ENCODE measurements at places on chromosomes 1 and 21.
A peak's percentile ranks its signal among the peaks of the same experiment; 100 is the strongest.

DNA sequence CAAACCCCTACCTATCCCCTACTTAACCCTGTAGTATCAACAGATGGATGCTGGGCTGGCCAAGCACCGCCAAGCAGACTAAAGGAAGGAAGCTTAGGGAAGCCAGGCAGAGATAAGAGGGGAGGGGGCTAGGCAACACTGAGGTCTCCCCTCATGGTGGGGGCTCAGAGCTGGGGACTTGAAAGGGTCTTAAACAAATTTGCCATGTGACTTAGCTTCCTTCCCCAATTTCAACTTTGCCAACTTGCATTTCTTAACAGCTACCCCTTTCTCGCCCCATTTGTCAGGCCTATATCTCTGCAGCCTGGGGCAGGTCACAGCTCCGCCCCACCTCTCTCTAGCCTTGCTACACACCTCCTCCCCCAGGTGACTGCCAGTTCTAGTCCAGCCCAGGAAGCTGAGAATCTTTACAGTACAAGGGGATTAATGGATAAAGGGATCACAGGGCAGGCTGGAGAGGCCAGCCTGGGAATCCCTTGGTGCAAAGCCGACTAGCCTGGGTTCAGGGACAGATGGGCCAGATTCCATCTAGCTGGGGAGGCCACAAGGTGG, 3.4 kb downstream of the KIF21B start:
- DNase-seq: no peak

- no peak for DNase-seq
Observed at GRCh38 chr1:160123726-160124125, 8.2 kb downstream of the ATP1A2 start.

DNA sequence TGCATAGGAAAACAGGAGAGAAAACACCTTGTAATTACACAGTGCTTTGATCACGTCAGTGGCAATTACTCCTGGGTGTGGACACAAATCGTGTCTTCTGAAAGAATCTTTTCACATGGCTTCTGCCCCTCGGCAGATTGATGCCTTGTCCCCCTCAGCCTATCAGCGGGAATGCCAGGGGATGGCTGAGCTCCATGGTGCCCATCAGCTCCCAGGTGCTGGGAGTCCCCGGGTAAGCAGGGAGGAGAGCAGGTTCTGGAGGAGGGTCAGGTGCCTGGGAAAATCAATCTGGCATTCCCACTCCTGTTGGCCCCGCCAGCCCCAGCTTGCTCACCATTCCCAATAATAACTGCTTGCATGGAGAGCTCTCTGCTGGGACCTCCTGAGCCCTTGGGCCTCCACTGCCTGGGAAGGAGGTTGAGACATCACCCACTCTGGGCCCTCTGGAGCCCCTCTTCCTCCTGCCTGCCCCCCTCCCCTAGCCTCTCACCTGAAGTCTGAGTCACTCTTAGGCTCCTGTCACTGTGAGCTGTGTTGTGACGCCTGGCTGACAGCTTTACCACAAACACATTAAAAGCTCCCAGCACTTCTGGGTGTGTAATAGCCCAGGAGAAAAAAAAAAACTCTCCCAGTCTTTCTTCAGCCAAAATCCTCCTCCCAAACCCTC, 4.9 kb downstream of the CAMK2N1 start:
- DNase-seq: no peak

- DNase-seq: peak; percentile 45
Observed at GRCh38 chr1:147641695-147642592, 28.4 kb downstream of the ACP6 start.

GRCh38 chr1:179872558-179872957, 5.0 kb downstream of the TOR1AIP2 start:
- DNase-seq: no peak

DNA sequence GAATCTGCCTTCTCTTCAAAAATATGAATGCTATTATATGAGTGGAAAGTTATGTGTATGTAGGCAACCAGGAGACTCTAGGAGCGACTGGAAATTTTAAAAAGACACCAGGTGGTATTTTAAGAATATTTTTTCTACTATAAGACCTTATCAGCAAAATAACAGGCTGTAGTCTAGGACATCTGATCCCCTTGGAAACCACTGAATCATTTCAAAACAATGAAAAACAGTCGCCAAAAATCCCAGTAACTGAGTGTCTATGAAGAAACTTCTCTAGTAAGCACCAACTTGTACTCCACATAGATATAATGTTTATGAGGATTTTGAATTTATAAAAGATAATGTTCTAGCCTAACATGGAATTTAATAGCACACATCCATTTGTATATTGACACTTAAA, 358.5 kb downstream of the GPATCH2 start:
- no peak for DNase-seq

DNA sequence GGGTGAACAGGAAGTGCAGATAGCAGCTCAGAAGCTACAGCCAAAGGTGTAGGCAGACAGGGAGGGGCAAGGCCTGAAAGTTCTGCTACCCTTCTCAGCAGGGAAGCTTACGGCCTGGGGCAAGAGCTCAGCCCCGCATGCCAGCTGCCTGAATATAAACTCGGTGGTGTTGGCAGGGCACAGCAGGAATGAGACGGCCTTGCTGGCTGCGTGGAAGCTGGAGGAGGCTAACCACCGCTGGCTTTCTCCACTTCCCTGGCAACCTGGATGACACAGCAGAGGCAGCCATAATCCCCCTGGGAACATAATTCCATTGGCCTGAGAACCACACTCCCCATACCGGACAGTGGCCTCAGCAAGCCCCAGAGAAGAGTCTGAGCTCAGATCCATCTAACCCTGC, 81.9 kb upstream of the PRRC2C start:
- no peak for DNase-seq

DNA sequence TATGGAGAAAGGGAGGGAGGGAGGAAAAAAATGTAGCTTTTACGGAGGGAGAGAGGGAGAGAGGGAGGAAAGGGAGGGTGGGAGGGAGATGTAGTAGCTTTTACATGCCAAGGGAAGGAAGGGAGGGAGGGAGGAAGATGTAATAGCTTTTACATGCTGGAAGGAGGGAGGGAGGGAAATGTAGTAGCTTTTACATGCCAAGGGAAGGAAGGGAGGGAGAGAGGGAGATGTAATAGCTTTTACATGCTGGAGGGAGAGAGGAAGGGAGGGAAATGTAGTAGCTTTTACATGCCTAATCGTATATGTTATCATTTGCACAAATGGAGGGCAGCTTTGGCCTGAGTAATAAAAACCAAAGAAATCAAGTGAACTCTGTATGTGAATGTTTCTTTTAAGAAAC, 35.6 kb downstream of the EEIG2 start:
- DNase-seq: no peak

DNA sequence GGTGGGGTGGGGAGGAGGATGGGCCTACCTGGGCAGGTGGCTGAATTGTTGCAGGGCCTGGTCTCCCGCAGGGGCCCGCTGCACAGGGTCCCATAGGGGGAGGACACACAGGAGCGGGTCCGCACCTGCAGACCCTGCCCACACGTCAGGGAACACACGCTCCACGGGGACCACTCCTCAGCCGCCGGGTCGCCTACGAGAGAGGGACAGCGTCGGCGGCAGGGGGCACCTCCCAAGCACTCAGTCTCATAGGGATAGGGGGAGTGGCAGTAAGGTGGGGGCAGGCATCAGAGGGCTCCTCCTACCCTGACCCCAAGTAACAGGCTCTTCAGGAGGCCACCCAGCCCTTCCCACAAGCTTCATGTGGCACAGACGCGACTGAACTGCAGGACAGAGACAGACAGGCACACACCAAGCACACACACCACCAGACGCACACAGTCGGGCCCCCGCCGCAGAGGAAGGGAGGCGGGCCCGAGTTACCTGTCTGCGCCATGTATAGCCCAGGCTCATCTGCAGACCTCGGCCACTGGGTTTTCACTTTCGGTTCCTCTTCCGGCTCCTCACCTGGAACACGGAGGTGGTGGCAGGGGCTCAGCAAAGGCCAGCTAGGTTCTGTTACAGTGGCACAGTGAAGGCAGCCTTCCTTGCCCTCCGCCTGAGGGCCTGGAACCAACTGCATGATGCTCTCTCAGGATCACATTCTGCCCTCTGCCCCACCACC, 19.8 kb downstream of the ADGRB2 start:
- no peak for DNase-seq

DNA sequence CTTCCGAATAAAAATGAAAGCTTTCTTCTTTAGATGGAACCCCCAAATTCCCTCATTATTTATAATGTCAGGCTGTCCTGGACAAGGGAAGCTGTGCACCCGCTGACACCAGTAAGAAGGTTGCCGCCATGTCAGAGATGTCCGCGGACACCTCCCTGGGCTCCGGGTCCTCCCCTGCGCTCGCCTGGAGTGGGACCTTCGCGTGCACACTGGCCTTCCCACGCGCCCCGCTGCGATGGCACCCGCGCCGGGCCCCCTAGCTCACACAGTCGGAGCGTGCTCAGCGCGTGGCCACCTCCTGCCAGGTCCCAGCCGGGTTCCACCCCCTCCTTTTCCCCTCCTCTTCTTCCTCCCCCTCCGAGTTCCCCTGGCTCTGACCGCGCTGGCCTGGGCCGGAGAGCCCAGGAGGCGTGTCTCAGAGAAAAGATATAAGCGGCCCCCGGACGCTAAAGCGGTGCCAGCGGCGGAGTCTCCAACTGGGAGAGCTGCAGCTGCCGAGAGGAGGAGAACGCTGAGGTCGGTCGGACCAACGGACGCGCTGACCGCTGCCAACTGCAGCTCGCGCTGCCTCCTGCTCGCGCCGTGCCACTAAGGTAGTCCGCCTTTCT, at the start of gene G0S2:
Gene G0S2 (plus strand): TSS at position 456 of the 608 bp plus-strand sequence. CDS start 273 bp downstream, outside the sequence.
- no peak for DNase-seq

GRCh38 chr1:34792868-34793727, at the start of gene GJA4:
GJA4 (plus strand) TSS chr1:34792999; CDS start chr1:34794214, 1,215 bp downstream.
- no peak for DNase-seq

- no peak for DNase-seq
Observed at GRCh38 chr1:62849031-62849430, 65.1 kb downstream of the ATG4C start.

- DNase-seq: no peak
Observed at GRCh38 chr1:116870300-116870699, 39.4 kb upstream of the PTGFRN start.

DNA sequence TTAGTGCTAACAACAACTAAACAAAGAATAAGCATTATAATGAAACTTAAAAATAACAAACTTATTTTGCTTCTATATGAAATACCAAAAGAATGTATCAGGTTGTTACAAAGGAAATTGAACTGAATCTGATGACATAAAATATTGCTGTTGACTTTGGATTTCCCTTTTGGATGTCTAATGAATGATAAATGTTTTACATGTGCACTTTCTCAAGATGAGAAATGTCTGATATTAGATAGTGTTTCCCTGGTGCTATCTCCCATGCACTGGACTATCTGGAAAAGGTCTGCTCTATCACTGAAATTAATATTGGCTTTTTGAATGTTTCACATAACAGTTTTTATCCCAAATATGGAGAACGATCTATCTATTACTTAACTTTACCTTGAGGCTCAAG, 179.9 kb downstream of the HMCN1 start:
- no peak for DNase-seq

- DNase-seq: no peak
Observed at GRCh38 chr1:212438831-212439237, 6.1 kb downstream of the NENF start.

DNA sequence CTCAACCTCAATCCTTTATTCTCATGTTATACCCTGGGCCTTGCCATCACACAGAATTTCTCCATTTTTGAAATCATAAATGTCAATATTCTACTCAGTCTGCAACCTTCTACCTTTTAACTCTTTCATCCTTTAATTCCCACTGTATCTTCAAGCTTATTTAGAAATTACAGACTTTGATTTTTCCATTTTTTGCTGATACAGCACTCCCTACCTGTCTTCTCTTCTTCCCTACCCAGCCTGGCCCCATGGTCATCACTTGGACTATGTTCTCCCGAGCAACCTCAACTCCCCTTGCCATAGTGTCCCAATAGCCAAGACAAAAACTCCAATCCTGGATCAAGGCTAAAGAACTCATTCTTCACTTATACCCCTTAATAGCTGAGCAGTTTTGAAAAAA, 14.6 kb downstream of the WARS2 start:
- no peak for DNase-seq

GRCh38 chr21:20971296-20971921, 26.8 kb upstream of the NCAM2 start:
- no peak for DNase-seq

DNA sequence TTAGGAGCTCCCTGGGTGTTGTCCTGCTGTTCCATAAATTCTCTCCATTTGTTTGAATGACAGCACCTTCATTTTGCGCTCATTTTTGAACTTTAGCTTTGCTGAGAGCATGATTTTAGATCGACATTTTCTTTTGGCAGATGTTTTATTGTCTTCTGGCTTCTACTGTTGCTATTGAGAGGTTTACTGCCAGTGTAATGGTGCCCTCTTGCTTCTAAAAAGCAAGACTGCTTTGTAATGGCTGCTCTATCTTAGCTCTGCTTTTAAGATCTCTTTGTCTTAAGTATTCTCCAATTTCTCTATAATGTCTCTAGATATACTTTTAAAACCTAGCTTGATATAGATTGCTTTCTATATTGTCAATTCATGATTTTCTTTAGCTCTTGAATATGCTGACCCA, 27.8 kb downstream of the THEM4 start:
- no peak for DNase-seq

Measured in CD8-positive, alpha-beta T cell (primary cell).